Iris pigment epithelial cell (primary cell): ENCODE measurements at places on chromosomes 5 and 9.

DNA sequence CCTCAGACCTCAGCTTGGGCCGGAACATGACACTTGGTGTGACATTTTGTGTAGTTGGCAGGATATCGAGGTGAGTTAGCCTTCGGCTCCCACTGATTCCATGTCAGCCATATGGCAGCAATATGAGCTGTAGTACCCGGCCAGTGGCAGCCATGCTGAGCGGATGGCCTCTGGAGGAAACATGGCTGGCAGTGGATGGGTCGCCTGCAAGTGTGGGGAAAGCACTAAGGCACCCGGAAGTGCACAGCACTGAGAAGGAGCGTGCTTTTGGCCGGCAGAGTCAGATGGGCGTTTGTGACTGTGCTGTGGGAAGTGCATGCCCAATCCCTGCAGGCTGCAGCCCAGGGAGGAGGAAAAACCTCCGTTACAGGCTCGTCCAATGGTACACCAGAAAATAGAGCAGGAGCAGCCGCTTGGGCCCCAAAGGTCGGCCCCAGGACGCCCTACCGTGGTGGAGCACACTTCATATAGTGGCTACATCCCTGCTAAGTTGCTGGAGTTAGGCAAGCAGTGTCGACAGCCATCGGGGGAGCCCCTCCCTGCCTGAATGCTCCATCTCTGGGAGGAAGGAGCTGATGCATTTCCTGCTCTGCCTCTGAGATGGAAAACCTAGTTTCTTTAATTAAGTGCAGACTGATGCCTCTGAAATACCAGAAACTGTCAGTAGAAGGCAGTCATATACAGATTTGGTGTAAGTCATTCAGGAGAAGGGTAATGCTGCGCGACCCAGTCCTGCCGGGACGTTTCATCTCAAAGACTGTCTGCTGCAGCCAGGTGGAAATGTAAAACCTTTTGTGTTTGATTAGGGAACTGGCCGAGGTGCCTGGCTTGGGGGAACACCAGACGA is 2185.8 kb upstream of the ACO1 start:
- DNase-seq: no peak

- no peak for DNase-seq
Measured at GRCh38 chr5:76522103-76522935, 100.9 kb downstream of the F2RL2 start.

GRCh38 chr5:85170183-85170582 is 785.5 kb upstream of the EDIL3 start:
- DNase-seq: no peak

- DNase-seq: peak; percentile 83
Measured at GRCh38 chr9:105154723-105155191, 89.7 kb upstream of the SLC44A1 start.

DNA sequence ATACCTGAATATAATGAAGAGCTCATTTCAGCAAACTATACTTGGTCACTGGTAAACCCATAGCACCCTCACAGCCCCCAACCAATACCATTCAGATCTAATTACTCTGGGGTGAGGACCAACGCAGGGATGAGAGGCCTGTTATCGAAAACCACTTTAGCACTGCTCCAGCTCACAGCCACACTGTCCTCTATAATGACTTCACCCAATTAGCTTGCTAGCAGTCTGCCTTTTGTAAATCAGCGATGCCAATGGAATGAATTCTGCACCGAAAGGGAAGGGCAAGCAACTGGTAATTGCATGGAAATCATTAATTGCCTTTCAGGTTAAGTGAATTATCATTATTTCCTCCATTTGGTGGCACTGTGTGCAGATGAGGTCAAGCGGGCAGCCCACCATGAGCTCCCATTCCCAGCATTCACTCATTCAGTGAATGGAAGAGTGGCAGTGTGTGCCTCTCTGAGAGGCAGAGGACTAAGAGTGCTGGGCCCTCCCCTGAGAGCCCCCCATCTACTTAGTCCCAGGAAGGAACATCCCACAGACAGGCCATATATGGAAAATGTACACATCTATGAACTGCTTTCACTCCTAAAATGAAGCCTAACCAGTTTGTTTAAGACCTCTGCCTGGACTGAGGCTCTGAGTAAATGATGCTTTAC is 262.1 kb downstream of the SPOCK1 start:
- no peak for DNase-seq
